ENCODE measurements at places on chromosomes 16 and 17. TPM values are rescaled to one million over a fixed set of nuclear protein-coding genes. Genes with fewer than 3 reads are reported as not detected.

The DPEP2 gene
- 3.0 TPM for total RNA-seq

DNA sequence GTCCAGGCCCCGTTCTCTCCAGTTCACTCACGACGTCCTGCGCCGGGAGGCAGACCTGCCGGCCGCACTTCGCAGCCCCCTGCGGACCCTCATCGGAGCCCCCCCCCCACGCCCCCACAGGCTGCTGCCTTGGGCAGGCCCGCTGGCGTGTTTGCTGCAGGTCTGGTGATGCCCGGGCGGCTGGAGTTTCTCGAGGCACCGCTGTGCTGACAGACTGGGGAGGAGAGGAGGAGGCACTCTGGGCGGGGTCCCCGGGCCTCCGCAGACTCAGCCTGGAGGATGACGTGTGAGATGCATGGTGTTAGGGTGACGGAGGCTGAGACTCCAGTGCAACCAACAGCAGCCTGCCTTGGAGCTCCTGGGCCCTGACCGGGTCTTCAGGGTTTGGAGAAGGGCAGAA is 24.1 kb downstream of the BAIAP2 start:
- no peak overlapping the region for H3K27ac ChIP-seq
- DNase-seq, result no peak
- H3K27me3 ChIP-seq, result no peaks in the 10 kb centered on the region
- peaks cover 61% of the 10 kb centered on the region for H3K36me3 ChIP-seq
- peaks cover 34% of the 10 kb centered on the region for H3K4me1 ChIP-seq

The TP53TG3C gene
- not detected for total RNA-seq

GRCh38 chr16:88448461-88449266 is 4.4 kb upstream of the ZFPM1 start:
- H3K4me3 ChIP-seq, result no peak overlapping the region
- peaks cover 30% of the 10 kb centered on the region for H3K4me1 ChIP-seq
- no peak for DNase-seq
- peaks cover 2% of the 10 kb centered on the region for H3K36me3 ChIP-seq
- no peak overlapping the region for H3K27ac ChIP-seq
- no peaks in the 10 kb centered on the region for H3K27me3 ChIP-seq

DNA sequence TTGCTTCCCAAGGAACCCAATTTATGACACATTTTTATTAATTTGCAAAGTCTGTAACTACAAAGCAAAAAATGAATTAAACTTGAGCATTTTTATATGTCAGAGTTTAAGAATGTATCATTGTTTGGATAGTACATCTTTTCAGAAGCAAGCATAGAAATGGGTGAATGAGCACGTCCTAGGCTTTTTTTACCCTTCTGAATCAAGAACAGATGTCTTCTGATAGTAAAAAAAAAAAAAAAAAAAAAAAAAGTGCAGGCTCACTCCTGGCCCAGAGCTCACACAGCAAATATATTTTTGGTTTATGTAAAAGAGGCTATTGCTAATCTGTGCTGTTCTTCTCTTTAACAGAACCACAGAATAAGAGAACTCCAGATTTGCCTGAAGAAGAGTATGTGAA is 6.3 kb downstream of the TERF2IP start:
- H3K36me3 ChIP-seq, result peaks cover 33% of the 10 kb centered on the region
- H3K4me1 ChIP-seq, result peaks cover 9% of the 10 kb centered on the region
- no peak for DNase-seq
- H3K27me3 ChIP-seq, result no peaks in the 10 kb centered on the region
- H3K4me3 ChIP-seq, result no peak overlapping the region

DNA sequence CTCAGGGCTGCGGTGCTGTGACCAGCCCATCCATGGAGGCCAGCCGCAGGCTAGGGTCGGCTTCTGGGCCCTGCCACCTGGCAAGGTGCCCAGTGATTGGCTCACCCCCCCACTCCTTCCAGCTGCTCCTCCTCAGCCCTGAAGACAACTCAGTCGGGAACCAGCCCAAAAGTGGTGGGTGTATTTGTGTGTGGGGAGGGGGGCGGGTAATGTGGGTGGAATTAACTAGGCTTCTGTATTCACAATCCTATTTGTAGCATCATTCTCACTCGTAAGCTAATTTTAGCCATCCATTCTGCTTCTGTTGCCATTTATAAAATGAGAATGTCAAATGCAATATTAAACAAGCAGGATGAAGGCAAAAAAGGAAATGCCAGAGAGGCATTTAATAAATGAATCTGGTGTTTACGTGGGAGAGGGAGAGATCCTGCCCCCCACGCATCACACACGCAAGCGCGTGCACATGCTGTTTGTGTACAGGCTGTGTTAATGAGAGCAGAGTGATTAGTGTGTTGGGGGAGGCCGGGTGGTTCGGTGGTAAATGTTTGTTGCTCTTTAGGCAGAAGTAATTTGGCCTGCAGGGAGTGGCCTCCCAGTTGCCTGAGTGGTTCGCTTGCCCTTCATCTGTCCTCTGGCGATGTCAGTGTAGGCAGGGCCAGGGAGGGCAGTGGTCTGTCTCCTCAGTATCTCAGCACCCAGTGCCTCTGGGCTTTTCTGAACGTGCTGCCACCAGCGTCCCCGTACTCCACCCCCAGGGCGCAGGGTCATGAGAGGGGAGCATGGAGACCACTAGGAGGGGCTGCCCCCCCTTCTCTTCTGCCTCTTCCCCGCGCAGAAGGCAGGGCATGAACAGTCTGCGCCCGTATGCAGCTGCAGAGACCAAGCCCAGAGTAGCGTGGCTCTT is 140.1 kb downstream of the CCDC182 start:
- peaks cover 12% of the 10 kb centered on the region for H3K36me3 ChIP-seq
- no peaks in the 10 kb centered on the region for H3K27me3 ChIP-seq
- peak; percentile 83 for DNase-seq
- peaks cover 61% of the 10 kb centered on the region for H3K4me1 ChIP-seq

DNA sequence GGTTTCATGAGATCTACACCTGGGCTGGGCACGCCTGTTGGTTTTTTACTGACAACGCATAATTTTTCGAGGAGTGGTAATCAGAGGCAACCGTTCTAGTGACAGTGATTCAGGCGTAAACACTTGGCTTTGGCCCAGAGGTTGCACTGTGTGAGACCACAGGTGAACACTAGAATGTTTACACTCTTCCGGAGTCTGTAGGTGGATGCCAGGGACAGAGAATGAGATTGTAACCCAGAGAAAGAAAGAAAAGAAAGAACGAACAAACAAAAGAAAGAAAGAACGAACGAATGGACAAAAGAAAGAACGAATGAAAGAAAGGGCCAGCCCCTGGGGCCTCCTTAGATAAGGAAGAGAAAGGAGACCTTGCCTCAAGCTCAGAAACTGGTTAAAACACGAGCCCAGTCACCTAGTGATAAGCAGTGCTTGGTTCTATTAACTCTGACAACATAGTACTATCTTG is 113.2 kb downstream of the PRKCB start:
- H3K36me3 ChIP-seq, result no peaks in the 10 kb centered on the region
- H3K4me1 ChIP-seq, result peaks cover 22% of the 10 kb centered on the region
- no peak overlapping the region for H3K27ac ChIP-seq
- DNase-seq, result no peak

- no peak overlapping the region for H3K4me3 ChIP-seq
- no peaks in the 10 kb centered on the region for H3K36me3 ChIP-seq
- H3K27ac ChIP-seq, result no peak overlapping the region
- peaks cover 7% of the 10 kb centered on the region for H3K4me1 ChIP-seq
- peak; percentile 21 for DNase-seq
Observed at GRCh38 chr16:79250502-79251098, 349.9 kb downstream of the MAF start.

DNA sequence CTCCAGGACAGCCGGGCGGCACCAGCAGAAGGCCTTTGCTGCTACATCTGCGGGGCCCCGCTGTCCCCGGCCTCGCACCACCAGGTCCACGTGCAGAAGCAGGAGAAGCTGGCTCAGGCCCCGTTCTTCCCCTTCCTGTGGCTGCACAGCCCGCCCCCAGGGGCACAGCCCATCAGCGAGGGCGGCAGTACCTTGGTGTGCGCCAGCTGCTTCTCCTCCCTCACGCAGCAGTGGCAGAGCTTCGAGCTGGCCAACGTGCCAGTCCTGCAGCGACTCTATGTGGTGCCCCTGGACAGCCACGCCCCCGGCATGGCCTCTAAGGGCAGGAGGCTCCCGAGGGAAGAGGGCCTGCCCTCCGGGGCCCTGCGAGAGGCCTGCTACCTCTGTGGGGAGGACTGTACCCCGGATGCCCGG is 58.3 kb upstream of the CIBAR2 start:
- H3K4me1 ChIP-seq, result peaks cover 84% of the 10 kb centered on the region
- no peak overlapping the region for H3K4me3 ChIP-seq
- peaks cover 22% of the 10 kb centered on the region for H3K27me3 ChIP-seq
- no peak overlapping the region for H3K27ac ChIP-seq

DNA sequence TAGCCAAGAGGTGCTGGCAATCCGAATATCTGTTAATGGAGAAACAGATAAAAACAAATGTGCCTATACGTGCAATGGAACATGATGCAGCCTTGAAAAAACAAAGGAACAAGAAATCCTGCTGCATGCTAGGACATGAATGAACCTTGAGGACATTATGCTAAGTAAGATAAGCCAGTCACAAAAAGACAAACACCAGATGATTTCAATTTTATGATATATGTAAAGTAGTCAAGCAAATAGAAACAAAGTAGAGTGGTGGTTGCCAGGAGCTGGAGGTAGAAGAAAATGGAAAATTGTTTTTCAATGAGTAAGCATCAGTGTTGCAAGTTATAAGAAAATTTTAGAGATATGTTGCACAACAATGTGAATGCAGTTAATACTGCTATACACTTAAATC is 409.7 kb upstream of the CDH8 start:
- DNase-seq, result no peak
- H3K4me1 ChIP-seq, result no peaks in the 10 kb centered on the region
